Bronchial smooth muscle cell (primary cell): ENCODE measurements at places on chromosomes 13 and 19. TPM values are rescaled to one million over a fixed set of nuclear protein-coding genes. Genes with fewer than 3 reads are reported as not detected.

The SIGLEC9 gene
- total RNA-seq, result under 0.01 TPM in 1 of 2 replicates, not detected in the other

The TNFSF9 gene
- 0.09 and 0.63 TPM in 2 replicates for total RNA-seq

The SHC2 gene
- total RNA-seq, result 1.7 and 2.5 TPM in 2 replicates

The PDE4C gene
- total RNA-seq, result 2.2 and 2.9 TPM in 2 replicates

The PBX4 gene
- 2.2 and 3.0 TPM in 2 replicates for total RNA-seq

The CACNA1A gene
- total RNA-seq, result 25.3 and 29.3 TPM in 2 replicates

The ZNF569 gene
- total RNA-seq, result 5.0 and 5.8 TPM in 2 replicates
